ENCODE measurements at places on chromosomes 2 and 18.

- H3K27ac ChIP-seq: no peak within 1 kb of the TSS
- H3K27me3 ChIP-seq: no peaks in the 10 kb centered on the region
- no peak for DNase-seq
Observed at GRCh38 chr18:69400253-69400975, at the start of gene DOK6. Gene DOK6 (plus strand): TSS chr18:69400888.

GRCh38 chr18:3810296-3810695 is 360.3 kb downstream of the TGIF1 start:
- no peak overlapping the region for H3K27ac ChIP-seq
- H3K36me3 ChIP-seq: no peaks in the 10 kb centered on the region
- H3K4me1 ChIP-seq: no peaks in the 10 kb centered on the region
- H3K4me3 ChIP-seq: no peak overlapping the region
- H3K27me3 ChIP-seq: no peaks in the 10 kb centered on the region
- DNase-seq: no peak

DNA sequence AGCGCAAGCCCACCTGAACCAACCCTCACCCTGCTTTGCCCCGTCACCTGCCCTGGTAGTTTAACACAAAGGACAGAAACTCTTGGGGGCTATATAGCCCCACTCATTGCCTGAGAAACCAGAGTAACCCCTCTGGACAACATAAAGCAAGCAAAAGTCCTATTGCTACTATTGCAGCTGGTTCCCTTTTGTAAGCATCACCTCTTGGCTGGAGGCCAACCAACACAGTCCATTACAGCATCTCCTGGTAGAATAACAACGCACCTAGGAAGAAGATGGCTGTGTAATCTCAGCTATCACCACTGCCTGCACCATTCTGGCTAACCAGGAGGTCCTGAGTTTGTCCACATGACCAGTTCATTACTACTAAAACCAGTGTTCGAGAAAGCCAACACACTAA is 36.4 kb downstream of the FLACC1 start:
- H3K36me3 ChIP-seq: no peaks in the 10 kb centered on the region
- no peaks in the 10 kb centered on the region for H3K27me3 ChIP-seq
- no peak overlapping the region for H3K27ac ChIP-seq
- DNase-seq: no peak
- H3K4me3 ChIP-seq: no peak overlapping the region
- H3K4me1 ChIP-seq: no peaks in the 10 kb centered on the region

DNA sequence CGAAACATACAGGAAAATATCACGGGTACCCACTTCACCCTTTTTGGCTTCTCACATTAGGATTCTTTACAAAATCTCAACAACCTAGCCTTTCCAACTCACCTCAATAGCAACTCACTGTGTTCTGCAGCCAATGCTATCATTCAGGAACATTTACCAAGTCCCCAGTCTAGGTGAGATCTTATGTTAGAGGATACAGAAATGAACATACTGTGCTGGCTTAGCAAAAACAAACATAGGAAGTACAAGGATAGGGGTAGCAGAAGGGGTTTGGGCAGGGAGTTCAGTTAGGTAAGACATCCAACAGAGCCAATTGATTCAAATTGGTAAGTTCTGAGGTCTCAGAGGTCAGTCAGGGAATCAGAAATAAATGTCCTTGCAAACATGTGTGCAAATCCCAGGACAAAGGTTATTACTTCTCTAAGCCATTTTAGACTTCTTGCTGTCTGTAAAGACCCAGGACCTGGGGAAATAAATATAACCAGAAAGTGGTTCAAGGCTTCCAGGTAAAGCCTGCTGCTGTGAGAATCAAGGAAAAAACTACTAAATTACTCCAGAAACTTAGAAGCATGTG is 556.3 kb upstream of the CHAC2 start:
- H3K36me3 ChIP-seq: no peaks in the 10 kb centered on the region
- no peak overlapping the region for H3K4me3 ChIP-seq
- no peak for DNase-seq

DNA sequence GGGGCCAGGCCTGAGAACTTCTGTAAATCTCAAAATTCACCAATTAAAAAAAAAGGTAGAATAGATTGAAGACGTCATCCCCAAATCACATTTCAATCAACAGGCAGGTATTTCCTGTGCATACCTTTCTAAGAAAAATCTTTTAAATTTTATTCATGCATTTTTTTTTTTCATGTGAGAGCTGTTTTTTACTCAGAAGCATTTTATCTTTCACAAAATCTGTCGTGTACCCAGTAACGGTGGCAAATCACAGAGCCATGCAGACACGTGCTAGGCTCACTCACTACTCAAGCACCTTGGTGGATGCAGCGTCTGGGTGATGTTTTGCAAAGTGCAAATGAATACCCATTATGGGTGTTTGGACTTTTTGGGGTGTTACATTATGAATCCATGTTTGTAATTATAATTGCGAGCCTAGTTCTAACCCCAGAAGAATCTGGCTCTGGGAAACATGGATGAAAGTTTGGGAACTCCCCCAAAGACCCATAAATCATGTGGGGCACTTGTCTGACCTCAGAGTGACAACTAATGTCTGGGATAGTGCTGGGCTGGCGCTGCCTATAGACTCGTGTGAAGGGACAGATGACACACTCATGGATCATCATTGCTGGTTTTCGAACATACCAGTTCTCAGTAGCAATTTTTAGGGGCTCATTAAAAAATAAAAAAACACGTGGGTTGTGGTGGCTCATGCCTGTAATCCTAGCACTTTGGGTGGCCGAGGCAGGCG is 335.2 kb downstream of the LPIN1 start:
- H3K4me3 ChIP-seq: no peak overlapping the region
- no peaks in the 10 kb centered on the region for H3K36me3 ChIP-seq
- H3K4me1 ChIP-seq: no peaks in the 10 kb centered on the region
- no peak for DNase-seq

DNA sequence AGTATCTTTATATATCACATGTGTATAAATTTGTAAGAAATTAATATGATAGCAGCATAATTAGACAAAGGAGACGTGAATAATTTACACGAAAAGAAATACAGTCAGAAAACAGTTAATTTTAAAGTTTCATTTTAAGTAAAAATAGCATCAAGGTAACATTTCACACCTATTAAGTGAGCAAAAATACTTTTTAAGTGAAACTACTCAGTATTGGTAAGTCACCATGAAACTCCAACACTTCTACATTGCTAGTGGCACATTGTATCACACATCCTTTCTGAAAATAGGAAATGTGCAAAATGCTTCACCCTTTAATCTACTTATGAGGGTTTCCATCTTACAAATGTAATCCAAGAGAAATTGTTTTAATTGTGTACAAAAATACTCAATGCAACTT is 287.9 kb upstream of the EPAS1 start:
- H3K4me3 ChIP-seq: no peak overlapping the region

DNA sequence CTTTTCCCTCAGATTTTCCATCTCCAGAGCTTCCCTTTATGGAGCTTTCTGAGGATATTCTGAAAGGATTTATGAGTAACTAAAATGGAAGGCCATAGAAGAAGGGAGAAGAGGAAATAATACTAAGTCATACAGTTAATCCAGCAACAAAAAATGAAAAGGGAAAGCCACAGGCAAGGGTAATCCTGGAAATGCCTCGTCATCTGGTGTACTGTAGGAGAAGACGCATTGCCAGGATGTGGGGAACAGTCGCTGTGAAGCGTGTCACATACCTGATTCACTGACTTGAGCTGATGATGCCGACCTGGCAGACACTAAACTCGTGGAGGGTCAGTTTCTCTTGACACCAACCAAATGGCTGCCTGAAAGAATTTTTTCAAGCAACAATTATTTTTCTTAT is 34.7 kb upstream of the ALPP start:
- H3K27ac ChIP-seq: no peak overlapping the region
- no peak for DNase-seq
- H3K4me3 ChIP-seq: no peak overlapping the region
- no peaks in the 10 kb centered on the region for H3K27me3 ChIP-seq
- no peaks in the 10 kb centered on the region for H3K36me3 ChIP-seq
- no peaks in the 10 kb centered on the region for H3K4me1 ChIP-seq

DNA sequence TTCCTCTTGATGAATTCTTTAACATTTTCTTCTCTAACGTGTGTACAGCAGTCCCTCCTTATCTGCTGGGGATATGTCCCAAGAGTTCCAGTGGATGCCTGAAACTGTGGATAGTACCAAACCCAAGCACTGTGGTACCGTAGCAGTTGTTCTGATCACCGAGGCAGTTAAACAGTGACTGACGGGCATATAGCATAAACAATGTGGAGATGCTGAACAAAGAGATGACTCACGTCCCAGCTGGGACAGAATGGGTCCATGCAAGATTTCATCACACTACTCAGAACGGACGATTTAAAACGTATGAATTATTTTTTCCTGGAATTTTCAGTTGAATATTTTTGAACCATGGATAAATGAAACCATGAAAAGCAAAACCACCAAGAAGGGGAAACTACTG is 54.5 kb upstream of the SPAG16 start:
- DNase-seq: no peak
- no peak overlapping the region for H3K27ac ChIP-seq
- H3K4me3 ChIP-seq: no peak overlapping the region
- H3K4me1 ChIP-seq: no peaks in the 10 kb centered on the region
- no peaks in the 10 kb centered on the region for H3K36me3 ChIP-seq
- H3K27me3 ChIP-seq: no peaks in the 10 kb centered on the region

GRCh38 chr2:150520033-150520432 is 32.6 kb upstream of the RND3 start:
- no peak overlapping the region for H3K4me3 ChIP-seq
- no peaks in the 10 kb centered on the region for H3K27me3 ChIP-seq
- no peaks in the 10 kb centered on the region for H3K36me3 ChIP-seq
- no peaks in the 10 kb centered on the region for H3K4me1 ChIP-seq
- no peak overlapping the region for H3K27ac ChIP-seq
- DNase-seq: no peak

Data from Panc1 (cell line).